CD4-positive, alpha-beta T cell treated with Interleukin-1 beta for 1 hour (primary cell): ENCODE measurements at places on chromosomes 5 and 9.

- DNase-seq: no peak
These were observed 285.8 kb downstream of the CAAP1 start for GRCh38 chr9:26606756-26607155.

DNA sequence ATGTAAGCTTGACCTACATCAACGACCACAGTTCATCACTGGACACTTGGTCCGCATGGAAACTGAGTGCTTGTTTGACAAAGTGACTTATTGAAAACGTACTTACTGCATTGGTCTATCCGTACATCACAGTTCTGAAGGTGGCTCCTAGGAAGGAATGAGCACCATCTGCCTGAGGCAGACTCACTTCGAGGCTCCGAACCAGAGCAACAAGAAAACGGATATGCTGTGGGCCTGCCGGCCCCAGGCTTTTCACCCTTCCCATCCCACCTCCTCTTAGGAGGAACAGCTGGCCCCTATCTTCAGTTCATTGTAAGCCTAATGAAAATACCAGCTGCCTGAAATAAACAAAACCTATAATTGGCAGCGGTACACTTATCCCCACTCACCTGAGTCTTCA lies 67.2 kb upstream of the TSLP start:
- DNase-seq: no peak

- peak; percentile 46 for DNase-seq
These were observed 87.3 kb upstream of the SLC44A1 start for GRCh38 chr9:105157171-105157583.

DNA sequence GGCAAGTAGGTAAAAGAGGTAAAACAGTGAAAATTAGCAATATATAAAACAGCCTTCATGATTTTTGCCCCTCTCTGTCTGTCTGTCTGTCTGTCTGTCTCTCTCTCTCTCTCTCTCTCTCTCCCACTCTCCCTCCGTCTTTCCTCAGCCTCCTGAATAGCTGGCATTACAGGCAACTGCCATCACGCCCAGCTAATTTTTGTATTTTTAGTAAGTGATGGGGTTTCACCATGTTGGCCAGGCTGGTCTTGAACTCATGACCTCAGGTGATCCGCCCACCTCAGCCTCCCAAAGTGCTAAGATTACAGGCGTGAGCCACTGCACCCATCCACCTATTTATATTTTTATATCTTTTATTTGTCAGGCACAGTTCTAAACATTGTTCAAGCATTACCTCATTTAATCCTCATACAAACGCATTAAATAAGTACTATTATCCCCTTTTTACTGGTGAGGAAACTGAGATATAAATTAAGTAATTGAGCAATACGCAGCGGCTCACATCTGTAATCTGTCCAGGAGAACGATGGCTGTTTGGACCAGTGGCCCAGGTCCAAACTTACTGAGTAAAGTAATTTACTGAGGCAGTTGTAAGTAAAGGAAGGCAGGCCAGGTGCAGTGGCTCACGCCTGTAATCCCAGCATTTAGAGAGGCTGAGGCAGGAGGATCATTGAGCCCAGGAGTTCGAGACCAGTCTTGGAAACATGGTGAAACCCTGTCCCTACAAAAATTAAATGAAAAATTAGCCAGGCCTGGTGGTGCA lies 60.9 kb downstream of the UBE2R2 start:
- no peak for DNase-seq

- no peak for DNase-seq
These were observed 155.9 kb upstream of the SHB start for GRCh38 chr9:38224941-38225340.

- no peak for DNase-seq
These were observed 340.6 kb upstream of the DAB2 start for GRCh38 chr5:39765366-39765765.

DNA sequence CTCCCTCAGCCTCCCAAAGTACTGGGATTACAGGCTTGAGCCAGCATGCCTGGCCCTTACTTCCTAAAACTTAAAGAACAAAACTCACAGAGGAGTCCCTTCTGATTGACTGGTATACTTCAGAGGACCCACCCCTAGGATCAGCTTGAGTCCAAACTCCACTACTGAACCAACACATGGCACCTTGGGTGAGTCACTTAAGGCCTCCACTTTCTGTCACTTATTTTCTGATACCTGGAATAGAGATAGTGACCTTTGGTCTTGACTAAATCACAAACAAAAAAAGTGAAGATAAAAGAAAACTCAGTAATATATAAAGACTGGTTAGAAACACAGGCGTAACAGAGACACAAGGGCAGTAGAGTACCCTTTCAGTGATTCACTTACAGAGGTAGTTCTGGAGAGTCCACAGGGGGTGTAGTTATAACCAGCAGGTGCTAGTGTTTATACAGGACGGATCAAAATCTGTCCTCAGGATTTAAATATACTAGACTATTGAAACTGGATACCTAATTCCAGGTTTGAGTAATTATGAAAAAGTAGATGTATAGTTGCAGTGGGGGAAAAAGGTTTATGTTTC lies 274.3 kb upstream of the ANKRD55 start:
- DNase-seq: no peak
